ENCODE measurements at places on chromosomes 11 and 22. TPM values are rescaled to one million over a fixed set of nuclear protein-coding genes. Genes with fewer than 3 reads are reported as not detected.

DNA sequence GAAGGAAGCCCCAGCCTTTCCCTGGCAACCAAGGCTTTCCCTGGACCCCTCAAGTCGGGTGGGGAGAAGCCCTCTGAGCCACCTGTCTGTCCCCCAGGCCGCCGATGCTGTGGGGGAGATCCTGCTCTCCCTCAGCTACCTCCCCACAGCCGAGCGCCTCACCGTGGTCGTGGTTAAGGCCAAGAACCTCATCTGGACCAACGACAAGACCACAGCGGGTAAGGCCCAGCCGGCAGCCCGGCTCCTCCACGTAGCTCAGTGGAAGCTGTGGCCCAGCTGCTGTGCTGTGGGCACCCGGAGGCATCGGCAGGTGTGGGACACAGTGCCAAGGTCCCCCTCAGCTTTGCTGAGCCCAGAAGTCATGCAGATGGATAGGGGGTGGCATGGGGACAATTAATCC is 12.2 kb upstream of the RHOD start:
- H3K4me1 ChIP-seq: no peaks in the 10 kb centered on the region
- H3K27ac ChIP-seq: no peak overlapping the region
- DNase-seq: no peak
- peaks cover 22% of the 10 kb centered on the region for H3K27me3 ChIP-seq

DNA sequence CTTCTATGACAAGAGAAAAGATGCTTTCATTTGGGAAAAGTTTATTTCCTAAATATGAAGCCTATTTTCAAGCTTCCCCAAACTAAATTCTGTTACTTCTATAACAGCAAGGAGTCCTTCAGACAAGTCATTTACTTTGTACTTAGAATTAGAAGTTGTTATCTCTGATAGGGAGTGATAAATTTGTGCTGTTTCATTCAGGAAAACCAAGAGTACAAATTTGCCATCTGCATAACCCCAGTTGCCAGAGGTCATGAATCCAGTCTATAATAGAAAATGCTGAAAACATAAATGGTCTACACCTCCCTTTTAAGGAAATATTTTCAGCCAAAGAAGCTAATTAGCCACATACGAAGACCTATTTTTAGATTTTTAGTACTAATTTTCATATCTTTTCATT is 61.3 kb downstream of the SBF2 start:
- no peak for DNase-seq
- no peak overlapping the region for H3K27ac ChIP-seq
- H3K4me1 ChIP-seq: no peaks in the 10 kb centered on the region

GRCh38 chr11:117465236-117465997 is 137.8 kb downstream of the CEP164 start:
- H3K4me3 ChIP-seq: no peak overlapping the region
- peaks cover 5% of the 10 kb centered on the region for H3K27me3 ChIP-seq

DNA sequence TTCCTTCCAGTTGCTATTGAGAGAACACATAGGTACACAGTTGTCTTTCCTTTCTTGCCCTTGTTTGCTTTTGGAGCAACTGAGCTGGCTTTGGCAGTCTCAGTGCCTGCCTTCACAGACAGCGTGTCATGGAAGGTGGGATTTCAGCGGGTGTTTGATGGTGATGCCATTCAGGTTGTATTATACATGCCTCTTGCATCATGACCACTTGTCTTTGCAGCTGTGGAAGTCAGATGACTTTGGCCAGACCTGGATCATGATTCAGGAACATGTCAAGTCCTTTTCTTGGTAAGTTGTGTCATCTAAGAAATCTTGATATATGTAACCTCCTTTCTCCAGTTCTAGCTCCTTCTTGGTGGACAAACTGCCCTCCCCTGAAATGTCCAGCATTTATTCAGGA is 37.1 kb upstream of the SORL1-AS1 start:
- DNase-seq: no peak
- no peak overlapping the region for H3K4me3 ChIP-seq
- no peaks in the 10 kb centered on the region for H3K27me3 ChIP-seq
- no peak overlapping the region for H3K27ac ChIP-seq
- H3K36me3 ChIP-seq: peaks cover 37% of the 10 kb centered on the region

DNA sequence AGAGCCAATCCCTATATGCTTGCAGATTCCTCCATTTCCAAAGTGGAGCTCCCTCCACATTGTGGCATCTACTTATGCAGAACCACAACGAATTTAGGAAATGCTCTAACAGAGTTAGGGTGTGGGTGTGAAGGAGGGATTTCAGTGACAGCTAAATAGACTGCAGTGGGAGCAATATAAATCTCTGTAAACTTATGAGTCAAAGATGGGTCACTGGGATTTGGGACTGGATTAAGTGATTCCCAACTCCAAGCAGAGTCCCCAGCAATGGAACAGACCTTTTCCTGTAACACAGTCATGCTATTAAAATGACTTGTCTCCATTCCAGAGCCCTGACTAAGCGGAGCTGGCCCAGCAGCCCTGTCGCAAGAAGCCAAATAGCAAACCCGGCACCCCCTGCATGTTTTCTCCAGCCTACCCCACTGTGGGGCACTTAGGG is 36.6 kb downstream of the RPL27A start:
- H3K27me3 ChIP-seq: peaks cover 3% of the 10 kb centered on the region
- DNase-seq: no peak
- no peak overlapping the region for H3K27ac ChIP-seq

DNA sequence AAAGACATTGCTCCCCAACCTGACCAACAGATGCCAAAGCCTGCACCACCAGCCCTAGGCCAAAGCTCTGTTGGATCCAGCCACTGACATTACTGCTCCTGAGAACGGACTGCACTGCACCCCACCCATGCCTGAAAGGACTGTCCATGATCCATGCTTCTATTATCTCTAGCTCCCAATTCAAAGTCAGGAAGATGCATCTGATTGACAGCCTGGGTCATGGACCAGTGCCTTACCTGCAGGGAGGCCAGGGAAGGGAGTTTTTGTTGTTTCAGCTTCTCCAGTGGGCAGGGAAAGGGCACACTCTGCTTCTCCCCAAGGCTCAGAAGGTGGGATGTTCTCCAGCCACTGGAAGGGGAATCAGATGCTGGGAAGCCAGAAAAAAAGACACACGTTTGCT is 4.8 kb upstream of the PRDM11 start:
- peaks cover 29% of the 10 kb centered on the region for H3K4me1 ChIP-seq
- no peak overlapping the region for H3K4me3 ChIP-seq
- H3K27me3 ChIP-seq: peaks cover 71% of the 10 kb centered on the region
- DNase-seq: peak; percentile 46
- H3K27ac ChIP-seq: peak overlapping the region; percentile 58

DNA sequence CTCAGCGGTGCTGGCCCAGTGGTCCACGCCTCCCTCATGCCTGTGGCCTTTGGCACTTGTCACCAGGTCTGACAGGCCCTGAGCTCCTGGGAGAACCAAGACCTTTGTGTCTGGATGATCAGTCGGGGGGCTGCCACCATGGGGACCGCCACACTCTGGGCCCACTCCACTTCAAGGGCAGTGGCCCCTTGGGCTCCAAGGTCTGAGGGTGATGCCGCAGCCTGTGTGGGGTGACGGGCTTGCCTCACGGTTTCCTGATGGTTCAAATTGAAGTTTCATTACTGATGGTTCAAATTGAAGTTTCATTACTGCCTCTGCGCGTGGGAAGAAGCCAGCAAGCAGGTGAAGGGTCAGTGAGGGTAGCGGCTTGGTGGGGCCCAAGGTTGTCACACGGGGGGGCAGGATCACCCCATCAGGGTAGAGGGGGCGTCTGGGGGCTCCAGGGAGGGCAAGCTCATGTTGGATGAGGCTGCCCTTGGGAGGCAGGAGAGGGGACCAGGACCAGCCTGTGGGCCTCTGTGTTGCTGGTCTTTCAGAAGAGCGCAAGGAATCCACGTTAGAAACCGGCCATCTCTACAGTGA is 27.5 kb downstream of the TRMU start:
- no peak overlapping the region for H3K4me3 ChIP-seq
- no peaks in the 10 kb centered on the region for H3K27me3 ChIP-seq
- H3K36me3 ChIP-seq: no peaks in the 10 kb centered on the region
- H3K4me1 ChIP-seq: no peaks in the 10 kb centered on the region

- peaks cover 4% of the 10 kb centered on the region for H3K4me1 ChIP-seq
- H3K27ac ChIP-seq: peak overlapping the region; percentile 1
- H3K36me3 ChIP-seq: peaks cover 23% of the 10 kb centered on the region
- no peak for DNase-seq
- H3K4me3 ChIP-seq: no peak overlapping the region
- H3K27me3 ChIP-seq: no peaks in the 10 kb centered on the region
Measured at GRCh38 chr11:66659763-66660162, 17.9 kb downstream of the RBM4B start.

GRCh38 chr22:24431309-24432034 is 4.1 kb downstream of the ADORA2A start:
- peak overlapping the region; percentile 51 for H3K27ac ChIP-seq
- H3K4me1 ChIP-seq: peaks cover 89% of the 10 kb centered on the region
- DNase-seq: no peak
- H3K4me3 ChIP-seq: no peak overlapping the region
- peaks cover 3% of the 10 kb centered on the region for H3K36me3 ChIP-seq

DNA sequence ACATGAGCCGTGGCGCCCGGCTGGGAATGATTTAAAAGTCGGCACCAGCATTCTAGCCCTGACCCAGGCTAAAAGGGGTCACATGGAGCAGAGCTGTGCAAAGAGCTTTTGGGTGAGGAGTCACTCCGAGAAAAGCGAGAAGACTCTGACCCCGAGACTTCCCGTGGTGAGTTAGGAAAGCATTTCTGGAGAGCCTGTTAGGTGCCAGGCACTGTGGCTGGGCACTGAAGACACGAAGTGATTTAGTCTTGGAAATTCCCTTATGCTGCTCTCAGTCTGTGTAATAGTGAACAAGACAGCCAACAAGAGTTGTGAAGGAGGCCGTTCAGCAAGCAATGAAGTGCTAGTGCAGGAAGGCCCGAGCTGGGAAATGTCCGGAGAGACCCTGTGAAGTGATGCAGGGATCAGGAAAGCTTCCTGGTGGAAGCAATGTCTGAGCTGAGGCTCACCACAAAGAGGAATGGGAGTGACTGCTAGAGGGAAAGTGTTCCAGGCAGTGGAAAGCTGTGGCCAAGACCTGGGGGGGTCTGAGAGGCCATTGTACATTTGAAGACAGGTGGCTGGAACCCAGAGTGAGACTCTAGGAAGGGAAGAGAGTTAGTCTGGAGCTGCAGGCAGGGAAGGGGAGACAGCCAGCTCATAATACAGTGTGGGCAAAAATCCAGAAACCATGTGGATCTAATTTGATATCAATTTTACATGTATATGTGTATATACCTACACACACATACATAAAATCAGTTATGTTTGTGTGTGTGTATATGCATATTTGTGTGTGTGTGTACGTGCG is 31.6 kb downstream of the MARK2 start:
- H3K4me1 ChIP-seq: peaks cover 80% of the 10 kb centered on the region
- no peak overlapping the region for H3K4me3 ChIP-seq
- no peak overlapping the region for H3K27ac ChIP-seq
- H3K36me3 ChIP-seq: peaks cover 24% of the 10 kb centered on the region
- DNase-seq: no peak

GRCh38 chr11:128839081-128839480 is 28.0 kb downstream of the KCNJ1 start:
- H3K27ac ChIP-seq: no peak overlapping the region
- no peaks in the 10 kb centered on the region for H3K27me3 ChIP-seq
- no peak overlapping the region for H3K4me3 ChIP-seq
- H3K36me3 ChIP-seq: peaks cover 1% of the 10 kb centered on the region
- DNase-seq: no peak
- peaks cover 39% of the 10 kb centered on the region for H3K4me1 ChIP-seq

DNA sequence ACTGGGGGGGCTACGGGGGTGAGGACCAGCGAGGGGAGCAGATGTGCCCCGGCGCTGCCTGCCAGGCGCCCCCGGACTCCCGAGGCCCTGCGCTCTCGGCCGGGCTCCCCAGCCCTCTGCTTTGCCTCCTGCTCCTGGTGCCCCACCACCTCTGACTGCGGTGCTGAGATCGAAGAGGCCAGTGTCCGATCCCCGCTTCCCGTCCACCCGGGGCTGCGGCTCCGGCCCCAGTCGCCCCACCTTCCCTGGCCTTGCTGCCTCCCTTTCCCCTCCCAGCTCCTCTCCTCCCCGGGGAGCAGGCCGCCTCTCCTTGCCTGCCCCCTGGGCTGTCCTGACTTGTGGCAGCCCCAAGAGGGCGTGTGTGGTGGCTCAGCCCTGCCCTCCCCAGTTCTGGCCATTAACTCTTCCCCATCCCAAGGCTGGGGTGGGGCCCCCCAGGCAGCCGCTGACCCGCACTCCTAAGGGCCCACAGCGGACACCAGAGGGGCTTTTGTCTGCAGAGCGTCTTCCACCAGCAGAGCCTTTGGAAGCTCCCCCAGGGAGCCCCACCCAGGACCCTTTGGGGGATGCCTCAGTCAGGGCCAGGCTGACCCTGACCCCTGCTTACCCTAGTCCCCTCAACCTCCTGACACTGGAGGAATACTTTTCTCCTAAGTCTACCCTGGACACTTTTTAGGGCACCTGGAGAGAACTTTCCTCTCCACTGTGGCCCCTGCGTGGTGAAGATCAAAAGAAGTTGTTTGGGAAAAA is 16.6 kb downstream of the RTN4RL2 start:
- DNase-seq: no peak
- peaks cover 29% of the 10 kb centered on the region for H3K4me1 ChIP-seq
- H3K36me3 ChIP-seq: no peaks in the 10 kb centered on the region
- H3K4me3 ChIP-seq: peak overlapping the region; percentile 55
- peaks cover 44% of the 10 kb centered on the region for H3K27me3 ChIP-seq

- no peak overlapping the region for H3K27ac ChIP-seq
- no peak overlapping the region for H3K4me3 ChIP-seq
- H3K27me3 ChIP-seq: no peaks in the 10 kb centered on the region
- H3K36me3 ChIP-seq: peaks cover 6% of the 10 kb centered on the region
Measured at GRCh38 chr22:17931400-17931825, 92.9 kb downstream of the MICAL3 start.

DNA sequence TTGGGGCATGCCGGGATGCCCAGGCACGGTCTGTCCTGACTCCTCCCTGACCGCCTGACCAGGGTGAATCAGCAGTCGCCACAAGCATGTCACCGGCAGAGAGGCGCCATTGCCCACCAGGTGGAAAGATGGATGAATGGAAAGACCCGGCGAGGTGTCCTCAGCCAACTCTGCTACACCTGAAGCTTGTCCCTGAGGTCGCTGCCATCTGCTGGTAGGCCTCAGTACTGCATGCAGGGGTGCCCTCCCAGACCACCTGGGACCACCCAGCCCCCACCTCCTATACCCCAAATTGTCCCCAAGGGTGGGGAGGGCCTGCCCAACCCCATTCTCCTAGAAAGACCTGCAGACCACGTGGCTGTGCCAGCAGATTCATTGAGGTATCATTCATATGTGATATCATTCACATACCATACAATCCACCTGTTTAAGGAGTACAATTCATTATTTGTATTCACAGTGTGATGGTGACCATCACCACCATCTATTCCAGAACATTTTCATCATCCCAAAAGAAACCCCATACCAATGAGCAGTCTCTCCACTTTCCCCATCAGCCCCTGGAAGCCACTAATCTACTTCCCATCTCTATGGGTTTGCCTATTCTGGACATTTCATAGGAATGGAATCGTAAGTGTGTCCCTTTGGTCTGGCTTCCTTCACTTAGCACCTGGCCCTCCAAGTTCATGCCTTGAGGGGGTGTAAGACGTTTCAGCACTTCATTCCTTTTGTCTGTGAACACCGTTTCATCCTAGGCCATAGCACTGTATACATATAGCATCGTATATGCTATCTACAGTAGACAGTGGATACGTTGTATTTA is 17.5 kb downstream of the FGF3 start:
- DNase-seq: peak; percentile 48
- no peaks in the 10 kb centered on the region for H3K4me1 ChIP-seq
- no peak overlapping the region for H3K4me3 ChIP-seq
- no peak overlapping the region for H3K27ac ChIP-seq
- no peaks in the 10 kb centered on the region for H3K36me3 ChIP-seq
- H3K27me3 ChIP-seq: no peaks in the 10 kb centered on the region

FJX1 gene
- total RNA-seq: not detected

LRRC75B gene
- total RNA-seq: 1.6 TPM

GDPD4 gene
- not detected for total RNA-seq

GNG3 gene
- total RNA-seq: not detected

IGLL1 gene
- total RNA-seq: 2.0 TPM

OR8J3 gene
- not detected for total RNA-seq
